ENCODE measurements at places on chromosomes 6 and 20. TPM values are rescaled to one million over a fixed set of nuclear protein-coding genes. Genes with fewer than 3 reads are reported as not detected.

Gene ENPP4
- 5.4 TPM for polyA plus RNA-seq

Gene PRICKLE4
- not detected for polyA plus RNA-seq

Gene SMOC2
- polyA plus RNA-seq, result not detected

Gene OR12D3
- polyA plus RNA-seq, result not detected

Gene MTFR2
- polyA plus RNA-seq, result 25.9 TPM
